ENCODE measurements at places on chromosomes 7 and 10.

DNA sequence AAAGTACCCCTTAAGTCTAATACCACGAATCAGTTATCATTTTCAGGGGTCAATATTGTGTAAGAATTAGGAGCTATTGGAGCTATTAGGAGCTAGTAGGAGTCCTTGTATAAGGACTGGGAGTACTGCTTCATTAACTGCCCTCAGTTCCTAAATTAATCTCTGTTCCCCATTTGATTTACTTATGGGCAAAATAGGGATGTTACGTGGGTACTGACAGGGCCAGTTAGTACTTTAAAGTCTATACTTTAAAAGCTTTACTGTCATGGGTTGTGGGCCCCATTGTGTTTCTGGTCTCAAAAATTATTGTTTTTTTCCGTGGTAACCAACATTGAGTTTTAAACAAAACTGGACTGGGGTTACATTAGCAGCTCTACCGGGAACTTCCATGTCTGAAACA lies 60.3 kb downstream of the PRKAR2B start:
- no peak for DNase-seq

DNA sequence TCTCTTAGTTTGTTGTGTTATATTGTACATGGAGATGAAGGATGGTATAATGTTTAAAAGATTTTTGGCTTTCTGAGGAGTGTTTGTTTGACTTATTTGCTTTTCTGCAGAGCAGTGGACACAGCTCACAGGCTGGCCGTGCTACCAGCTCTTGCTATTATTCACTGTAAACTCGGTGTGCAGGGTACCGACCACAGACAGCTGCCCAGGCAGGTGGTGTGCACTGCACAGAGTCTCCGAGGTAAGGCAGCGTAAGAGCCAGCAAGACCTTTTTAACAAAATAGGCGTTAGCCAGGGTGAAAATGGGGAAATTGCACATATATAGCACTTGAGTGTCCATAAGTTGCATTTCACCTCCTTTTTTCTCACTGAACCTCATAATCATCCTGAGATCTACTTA lies 438.0 kb downstream of the CNTNAP2 start:
- DNase-seq: no peak

- DNase-seq: no peak
Observed at GRCh38 chr10:71852355-71852937, 1.4 kb upstream of the PSAP start.

- no peak for DNase-seq
Observed at GRCh38 chr7:114784746-114785145, 137.1 kb upstream of the MDFIC start.

GRCh38 chr10:125095776-125096175 lies 64.6 kb downstream of the CTBP2 start:
- DNase-seq: no peak

DNA sequence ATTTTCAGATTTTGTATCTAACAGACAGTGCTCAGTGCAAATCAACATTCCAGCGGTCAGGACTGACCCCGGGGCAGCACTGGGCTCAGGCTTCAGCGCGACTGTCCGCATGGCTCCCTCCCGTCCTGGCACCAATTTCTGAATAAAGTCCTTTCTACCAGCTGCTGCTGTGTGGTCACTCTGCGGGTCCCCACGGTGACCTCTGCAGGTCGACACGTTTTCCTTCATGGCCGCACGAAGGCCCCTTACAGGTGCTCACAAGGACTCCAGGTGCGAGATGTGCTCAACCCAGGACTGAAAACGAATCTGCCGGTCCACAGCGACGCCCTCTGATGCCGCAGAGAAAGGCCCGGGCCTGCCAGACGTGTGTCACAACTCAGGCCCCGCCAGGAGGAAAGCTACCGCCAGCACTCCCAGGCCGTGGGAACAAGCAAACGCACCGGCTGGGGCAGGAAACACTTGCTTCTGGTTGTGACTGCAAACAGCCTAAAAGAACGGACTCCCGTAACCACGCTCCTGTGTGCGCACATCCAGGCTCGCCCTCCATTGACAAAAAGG lies 3.7 kb upstream of the UTF1 start:
- no peak for DNase-seq

GRCh38 chr10:35355971-35356724 lies 19.8 kb downstream of the CCNY start:
- no peak for DNase-seq

- no peak for DNase-seq
Observed at GRCh38 chr10:60434418-60435046, 44.9 kb upstream of the ANK3 start.

DNA sequence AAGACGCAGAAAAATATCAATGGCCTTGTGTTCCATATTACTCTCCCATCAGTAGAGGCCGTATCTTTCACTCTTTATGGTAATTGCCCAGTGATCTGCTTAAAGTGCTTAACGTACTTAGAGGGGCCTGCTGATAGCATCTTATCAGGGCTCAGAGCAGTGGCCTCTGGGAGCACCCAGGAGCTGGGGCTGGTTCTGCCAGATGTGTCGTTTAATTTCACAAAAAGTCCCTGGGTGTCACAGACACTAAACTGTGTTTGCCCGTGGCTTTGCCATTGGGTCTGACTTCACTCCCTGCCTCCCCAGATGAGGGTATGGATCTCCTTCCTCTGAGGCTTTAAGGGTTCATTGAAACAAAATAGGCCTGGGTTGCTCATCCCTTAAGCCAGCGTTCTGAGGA lies 435.3 kb downstream of the GATA3 start:
- DNase-seq: no peak

- no peak for DNase-seq
Observed at GRCh38 chr7:135195968-135196629, 15.2 kb downstream of the WDR91 start.

- DNase-seq: no peak
Observed at GRCh38 chr7:125316466-125316865, 386.8 kb upstream of the POT1 start.

DNA sequence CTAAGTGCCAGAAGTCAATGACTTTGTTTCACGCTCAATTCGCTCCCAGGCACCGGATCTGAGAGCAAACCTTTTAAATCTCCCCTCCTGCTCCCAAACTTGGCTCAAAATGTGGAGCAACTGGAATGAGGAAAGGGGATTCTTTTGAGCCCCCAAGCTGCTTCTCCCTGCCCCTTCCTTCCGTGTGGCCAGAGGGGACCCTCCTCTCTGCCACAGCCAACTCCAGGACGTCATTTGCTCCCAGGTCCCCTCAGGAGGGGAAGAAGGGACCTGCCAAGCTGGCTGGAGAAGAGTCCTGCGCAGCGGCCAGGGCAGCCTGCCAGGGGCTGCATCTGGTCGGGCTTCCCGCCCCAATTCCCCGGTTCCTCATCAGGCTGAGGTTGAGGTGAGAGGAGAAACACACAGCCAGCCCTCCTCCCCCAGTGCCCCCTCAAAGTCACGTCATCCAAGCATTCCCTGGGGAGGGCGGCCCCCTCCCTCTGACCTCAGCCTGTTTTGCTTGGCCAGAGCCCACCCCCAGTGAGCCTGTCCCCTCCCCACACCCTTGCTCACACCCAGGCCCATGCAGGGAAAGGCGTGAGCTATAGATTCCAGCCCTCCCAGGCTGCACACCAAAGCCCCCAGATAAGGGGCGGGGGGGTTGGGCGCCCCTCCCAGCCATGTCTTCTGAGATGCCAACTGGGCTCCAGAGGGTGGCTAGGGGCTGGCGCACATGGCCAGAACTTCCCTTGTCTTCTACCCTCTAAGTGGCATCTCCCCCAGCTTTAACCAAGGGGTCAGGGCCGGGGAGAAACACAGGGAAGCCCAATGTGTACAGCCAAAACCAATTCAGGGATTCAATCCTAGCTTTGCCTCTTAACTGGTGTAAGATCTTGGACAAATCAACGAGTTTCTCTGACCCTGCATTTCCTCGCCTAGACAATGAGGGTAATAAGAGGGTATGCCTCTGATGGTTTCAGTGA lies 35.0 kb downstream of the SH3PXD2A start:
- DNase-seq: no peak

DNA sequence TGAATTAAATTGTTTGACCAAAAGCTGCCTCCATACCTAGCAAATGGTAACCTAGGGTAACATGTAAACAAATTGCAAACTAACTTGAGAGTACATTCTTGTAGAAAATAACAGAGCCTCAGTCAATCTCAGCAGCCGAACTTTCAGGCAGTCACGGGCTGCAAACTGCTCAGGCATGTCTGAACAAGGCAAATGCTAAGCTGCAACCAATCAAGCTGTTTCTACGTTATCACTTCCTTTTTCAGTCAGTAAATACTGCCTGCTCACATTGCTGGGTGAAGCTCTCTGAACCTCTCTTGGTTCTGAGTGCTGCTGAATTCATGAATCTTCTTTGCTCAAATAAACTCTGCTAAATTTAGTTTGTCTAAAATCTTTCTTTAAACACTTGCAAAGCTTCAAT lies 1212.4 kb downstream of the SORCS1 start:
- no peak for DNase-seq

DNA sequence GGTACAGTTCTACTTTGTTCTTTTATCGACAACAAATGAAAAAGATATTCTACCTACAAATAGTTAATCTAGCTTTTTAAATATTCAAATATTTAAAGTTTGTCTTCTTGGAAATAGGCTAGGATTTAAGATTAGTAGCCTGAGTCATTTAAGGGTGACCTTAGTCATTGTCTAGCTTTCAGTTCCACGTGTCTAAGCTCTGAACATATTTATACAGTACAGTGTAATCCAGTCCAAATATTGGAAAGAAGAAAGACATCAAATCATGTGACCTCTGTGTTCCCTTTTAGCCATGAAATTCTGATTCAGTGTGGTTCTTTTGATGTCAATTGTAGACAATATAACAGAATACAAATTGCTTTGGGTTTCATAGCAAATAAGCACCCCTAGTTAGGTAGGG lies 121.1 kb downstream of the MALRD1 start:
- no peak for DNase-seq

DNA sequence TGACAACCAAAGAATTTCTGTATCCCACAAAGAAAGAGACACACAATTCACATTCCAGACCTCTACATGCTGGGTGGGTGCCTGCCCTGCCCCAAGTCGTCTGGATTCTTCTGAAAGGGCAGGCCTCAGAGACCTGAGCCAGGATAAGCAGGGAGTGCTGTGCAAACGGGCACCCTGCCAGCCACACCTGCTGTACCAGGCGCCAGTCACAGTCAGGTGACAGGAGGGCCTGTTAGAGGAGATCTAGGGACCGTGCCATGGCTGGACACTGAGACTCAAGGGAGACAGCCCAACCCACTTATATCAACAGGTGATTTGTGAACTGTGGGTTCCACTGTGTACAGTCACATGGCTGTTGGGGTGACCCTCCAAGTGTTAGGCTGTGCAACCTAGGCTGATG lies 103.1 kb upstream of the AFAP1L2 start:
- no peak for DNase-seq

- no peak for DNase-seq
Observed at GRCh38 chr7:149385195-149385950, 75.5 kb downstream of the ZNF777 start.

GRCh38 chr10:33483816-33484190 lies 149.3 kb upstream of the NRP1 start:
- no peak for DNase-seq

DNA sequence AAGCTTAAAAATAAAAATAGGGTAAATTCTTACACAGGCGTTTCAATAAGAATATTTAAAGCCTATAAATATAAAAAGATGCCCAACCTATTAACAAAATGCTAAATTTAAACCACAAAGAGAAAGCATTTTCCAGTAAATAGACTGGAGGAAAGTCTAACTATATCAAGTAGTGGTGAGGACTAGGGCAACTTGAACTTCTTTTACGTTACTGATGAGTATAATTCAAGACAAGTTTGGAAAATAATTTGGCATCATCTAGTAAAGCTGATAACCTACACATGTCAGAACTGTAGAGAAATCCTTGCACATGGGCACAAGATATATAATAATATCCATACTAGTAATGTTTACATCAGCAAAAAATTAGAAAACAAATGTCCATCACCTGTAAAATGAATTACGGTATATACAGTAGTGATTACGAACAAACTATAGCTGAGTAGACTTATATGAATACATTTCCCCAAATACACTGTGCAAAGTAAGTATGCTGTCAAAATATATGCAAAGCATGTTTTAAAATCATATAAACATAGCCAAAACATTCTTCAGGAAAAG lies 27.4 kb downstream of the CRPPA start:
- no peak for DNase-seq

DNA sequence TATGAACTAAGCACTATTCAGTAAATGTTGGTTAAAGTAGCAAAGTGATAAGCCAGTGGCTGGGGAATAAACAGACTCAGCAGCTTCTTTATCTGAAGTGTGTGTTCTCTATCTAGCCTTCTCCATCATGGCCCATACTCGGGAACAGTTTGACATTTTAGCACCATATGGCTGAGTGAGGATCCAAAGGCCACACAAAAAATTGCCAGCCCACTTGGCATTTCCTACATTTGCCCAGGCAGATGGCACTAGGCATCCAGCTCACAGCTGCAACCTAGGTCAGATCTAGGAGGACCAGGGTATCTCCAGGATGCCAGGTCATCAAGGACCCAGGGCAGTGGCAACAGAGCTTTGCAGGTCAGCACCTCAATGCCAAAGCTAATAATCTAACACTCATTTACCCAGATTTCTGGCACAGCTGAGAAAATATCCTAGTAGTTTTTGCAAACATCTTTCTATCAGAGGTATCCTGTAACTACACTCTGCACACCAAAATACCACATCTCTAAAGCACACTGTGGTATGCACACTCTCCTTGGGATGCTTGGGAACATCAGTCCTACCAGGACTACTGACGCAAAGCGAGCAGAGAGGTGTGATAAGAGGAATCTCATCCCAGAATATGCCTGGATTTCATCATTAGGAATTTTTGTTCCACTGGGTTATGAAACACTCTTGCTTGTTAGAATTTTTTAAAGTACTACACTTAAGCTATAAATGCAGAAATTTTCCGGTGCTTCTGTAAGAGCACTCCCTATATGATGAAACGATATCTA lies 61.7 kb downstream of the DOCK4 start:
- no peak for DNase-seq

GRCh38 chr10:81984428-81984827 lies 109.4 kb downstream of the NRG3 start:
- DNase-seq: no peak

DNA sequence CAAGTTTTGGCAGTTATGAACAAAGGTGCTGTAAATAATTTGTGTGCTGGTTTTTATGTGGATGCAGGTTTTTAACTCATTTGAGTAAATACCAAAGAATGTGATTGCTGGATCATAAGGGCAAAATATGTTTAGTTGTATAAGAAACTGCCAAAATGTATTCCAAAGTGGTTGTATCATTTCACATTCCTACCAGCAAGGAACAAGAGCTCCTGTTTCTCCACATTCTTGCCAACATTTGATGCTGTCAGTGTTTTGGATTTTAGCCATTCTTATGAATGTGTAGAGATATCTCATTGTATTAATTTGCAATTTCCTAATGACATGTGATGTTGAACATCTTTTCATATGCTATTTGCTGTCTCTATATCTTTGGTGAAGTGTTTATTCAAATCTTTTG lies 207.3 kb upstream of the LRGUK start:
- no peak for DNase-seq

GRCh38 chr10:94413361-94413760 lies 11.0 kb downstream of the TBC1D12 start:
- no peak for DNase-seq

Measured in activated CD8-positive, alpha-beta memory T cell treated with anti-CD3 and anti-CD28 coated beads for 1 hour (primary cell).